CD4-positive, alpha-beta T cell treated with Interleukin-17A for 4 hours (primary cell): ENCODE measurements at places on chromosomes 1 and 21.

- no peak for DNase-seq
Observed at GRCh38 chr1:87887100-87887499, 558.4 kb downstream of the LMO4 start.

- DNase-seq = no peak
Observed at GRCh38 chr21:44365967-44366585, 12.7 kb downstream of the TRPM2 start.

DNA sequence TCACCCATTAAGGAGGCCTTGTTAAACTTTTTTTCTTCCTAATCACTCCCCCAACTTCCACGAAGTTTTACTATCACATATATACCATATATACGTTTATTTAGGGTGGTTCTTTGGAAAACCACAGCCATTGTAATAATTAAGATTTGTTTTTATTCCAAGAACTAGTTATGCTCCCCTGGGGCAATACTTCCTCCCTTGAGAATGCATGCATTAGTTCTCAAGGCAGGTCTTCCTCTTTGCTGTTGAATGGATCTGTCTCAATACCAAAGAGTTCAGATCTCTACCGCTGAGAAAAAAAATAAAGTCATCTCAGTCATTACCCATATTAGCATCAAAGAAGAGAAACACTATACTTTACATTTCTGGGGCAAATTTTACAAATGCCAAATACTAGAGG lies 567.7 kb upstream of the RGS18 start:
- no peak for DNase-seq

GRCh38 chr1:201019321-201019977 lies 4.1 kb downstream of the KIF21B start:
- peak; percentile 92 for DNase-seq

GRCh38 chr1:226108935-226109828 lies 46.7 kb downstream of the H3-3A start:
- DNase-seq = no peak

- no peak for DNase-seq
Observed at GRCh38 chr1:162772571-162773154, 17.8 kb upstream of the HSD17B7 start.

GRCh38 chr1:81432654-81433109 lies 368.1 kb upstream of the ADGRL2 start:
- DNase-seq = no peak

DNA sequence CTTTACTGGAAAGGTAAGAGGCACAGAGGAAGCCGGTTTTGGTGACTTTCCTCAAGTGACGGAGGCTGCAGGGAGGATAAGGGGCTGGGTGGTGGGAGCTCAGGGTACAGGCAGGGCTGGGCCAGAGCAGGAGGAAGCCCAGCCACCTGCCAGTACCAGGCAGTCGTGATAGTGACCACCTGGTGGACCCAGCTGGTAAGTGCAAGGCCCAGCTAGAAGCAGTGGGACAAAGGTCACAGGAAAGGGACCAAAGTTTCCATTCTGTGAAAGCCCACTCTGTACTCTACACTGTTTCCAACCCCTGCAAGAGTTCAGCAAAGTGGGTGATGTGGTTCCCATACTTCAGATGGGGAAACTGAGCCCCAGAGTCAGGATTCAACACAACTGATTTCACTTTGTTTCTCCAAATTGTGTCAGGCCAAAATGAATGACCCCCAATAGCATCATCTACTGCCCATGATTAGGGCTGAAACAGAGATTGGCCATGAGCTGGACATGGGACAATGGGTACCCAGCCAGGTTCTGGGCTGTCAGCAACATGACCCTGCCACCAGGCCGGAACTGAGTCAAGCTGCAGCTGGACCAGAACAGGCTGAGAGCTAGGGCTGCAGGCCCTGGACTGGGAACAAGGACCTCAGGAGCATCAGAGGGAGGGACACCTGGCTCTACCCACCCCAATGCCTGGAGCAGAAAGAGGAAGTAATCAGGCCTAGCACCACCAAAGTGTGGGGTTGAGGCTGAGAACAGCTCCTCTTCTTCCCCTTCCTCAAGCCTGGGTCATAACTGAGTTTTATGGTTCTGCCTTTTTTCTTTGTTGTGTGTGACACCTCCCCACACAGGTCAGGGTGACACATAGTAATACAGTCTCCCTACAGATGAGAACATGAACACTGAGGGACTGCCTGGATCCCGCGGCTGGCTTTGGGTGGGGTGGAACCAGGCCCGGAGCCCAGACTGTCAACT lies 50.2 kb downstream of the KCNN3 start:
- DNase-seq = peak; percentile 43

GRCh38 chr1:162446946-162447345 lies 35.0 kb upstream of the SH2D1B start:
- no peak for DNase-seq

DNA sequence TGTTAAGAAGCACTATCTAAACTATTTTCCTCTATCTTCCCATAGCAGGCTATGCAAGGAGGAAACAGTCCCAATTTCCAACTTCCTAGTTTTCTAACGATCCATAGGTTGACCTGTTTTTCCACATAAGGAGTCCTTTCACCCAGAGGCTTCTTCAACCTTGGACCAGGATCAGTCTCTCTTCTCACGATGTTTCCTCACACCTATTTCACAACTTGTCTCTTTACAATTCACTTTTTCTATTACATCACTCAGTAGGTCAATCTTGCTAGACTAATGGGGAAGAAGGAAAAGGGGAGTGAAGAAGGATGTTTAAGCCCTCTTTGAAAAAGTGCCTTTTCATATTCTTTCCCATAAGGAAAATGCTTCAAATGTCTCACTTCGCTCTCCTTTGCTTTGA lies 15.9 kb downstream of the PALMD start:
- DNase-seq = no peak

GRCh38 chr1:16972189-16972895 lies 8.1 kb downstream of the MFAP2 start:
- no peak for DNase-seq

GRCh38 chr1:935751-936231 lies 12.1 kb downstream of the SAMD11 start:
- DNase-seq = no peak

DNA sequence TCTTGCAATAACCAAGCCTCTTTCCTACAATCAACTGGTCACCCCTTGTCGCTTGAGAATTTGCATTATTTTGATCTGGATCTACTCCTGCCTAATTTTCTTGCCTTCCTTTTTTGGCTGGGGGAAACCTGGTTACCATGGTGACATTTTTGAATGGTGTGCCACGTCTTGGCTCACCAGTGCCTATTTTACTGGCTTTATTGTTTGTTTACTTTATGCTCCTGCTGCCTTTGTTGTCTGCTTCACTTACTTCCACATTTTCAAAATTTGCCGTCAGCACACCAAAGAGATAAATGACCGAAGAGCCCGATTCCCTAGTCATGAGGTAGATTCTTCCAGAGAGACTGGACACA lies 743 bp downstream of the GPR52 start:
- DNase-seq = no peak

GRCh38 chr21:41610042-41610839 lies 102.3 kb upstream of the TMPRSS2 start:
- no peak for DNase-seq

DNA sequence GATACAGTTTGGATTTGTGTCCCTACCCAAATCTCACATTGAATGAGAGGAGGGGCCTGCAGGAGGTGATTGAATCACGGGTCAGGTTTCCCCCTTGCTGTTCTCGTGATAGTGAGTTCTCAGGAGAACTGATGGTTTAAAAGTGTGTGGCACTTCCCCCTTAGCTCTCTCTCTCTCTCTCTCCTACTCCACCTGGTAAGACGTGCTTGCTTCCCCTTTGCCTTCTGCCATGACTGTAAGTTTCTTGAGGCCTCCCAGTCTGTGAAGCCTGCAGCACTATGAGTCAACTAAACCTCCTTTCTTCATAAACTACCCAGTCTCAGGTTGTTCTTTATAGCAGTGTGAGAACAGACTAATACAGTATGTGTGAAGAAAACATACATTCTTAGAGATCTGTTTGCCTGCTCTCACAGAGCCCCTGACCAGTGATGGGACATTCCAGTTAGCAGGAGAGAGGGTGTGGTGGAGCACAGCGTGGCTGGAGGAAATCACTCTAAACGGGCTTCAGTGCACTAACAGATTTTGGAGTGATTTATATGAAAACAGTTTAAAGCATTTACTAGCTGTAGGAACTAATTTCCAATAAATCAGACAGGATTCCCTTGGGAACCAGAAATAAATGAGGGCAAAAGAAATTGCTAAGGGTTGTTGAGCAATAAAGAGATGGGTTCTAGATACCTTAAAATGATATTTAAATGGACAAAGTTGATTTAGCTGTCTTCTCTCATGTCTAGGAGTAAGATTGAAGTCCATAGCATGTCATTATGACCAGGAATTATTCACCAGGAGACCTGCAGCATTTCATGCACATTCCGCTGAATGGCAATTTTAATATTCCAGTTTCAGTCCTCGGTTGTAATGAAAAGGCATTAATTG lies 411.0 kb downstream of the CAMTA1 start:
- DNase-seq = no peak

DNA sequence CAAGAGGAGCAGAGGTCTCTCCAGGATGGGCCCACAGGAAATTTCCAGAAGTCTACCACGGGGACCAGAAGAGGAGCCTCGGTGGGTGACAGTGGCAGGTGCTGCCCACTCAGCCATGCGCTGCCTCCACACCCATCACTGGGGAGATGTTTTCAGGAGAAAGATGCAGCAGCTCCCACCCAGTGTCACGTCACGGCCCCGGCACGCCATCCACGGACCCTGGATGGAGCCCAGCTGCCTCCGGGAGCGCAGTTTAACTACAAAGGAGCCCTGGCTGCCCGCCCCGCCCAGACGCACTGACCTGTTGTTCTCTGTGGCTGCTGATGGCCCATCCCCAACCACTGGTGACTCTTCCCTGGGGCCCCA lies 6.8 kb downstream of the TSPEAR start:
- DNase-seq = no peak

DNA sequence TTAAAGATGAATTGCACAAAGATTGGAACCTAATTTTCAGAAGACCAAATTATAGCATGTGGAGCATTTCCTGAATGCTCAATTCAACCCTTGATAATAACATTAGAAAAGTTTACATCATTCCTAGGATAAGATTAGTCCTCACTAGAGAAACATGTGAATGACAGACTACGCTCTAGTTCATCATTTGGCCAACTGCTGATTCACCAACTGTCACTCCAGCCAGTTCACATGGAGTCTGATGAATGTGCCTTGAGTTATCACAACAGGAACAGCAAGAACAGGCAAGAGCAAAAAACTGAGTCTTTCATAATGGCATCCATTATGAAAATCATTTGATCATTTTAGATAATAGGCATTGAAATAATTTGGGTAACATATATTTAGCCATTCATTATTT lies 415.9 kb downstream of the PTPRC start:
- DNase-seq = no peak

GRCh38 chr1:110424699-110425611 lies 17.5 kb upstream of the LAMTOR5 start:
- DNase-seq = no peak

GRCh38 chr1:171984262-171984661 lies 143.0 kb downstream of the DNM3 start:
- DNase-seq = no peak

- no peak for DNase-seq
Observed at GRCh38 chr1:42674214-42674613, 8.0 kb upstream of the YBX1 start.

GRCh38 chr1:203250911-203251310 lies 21.4 kb upstream of the CHIT1 start:
- DNase-seq = no peak

GRCh38 chr1:211638246-211638645 lies 37.2 kb downstream of the NEK2 start:
- DNase-seq = no peak

GRCh38 chr21:27085387-27085786 lies 118.5 kb upstream of the ADAMTS5 start:
- DNase-seq = no peak

- no peak for DNase-seq
Observed at GRCh38 chr1:25427696-25428095, 3.0 kb upstream of the MACO1 start.

DNA sequence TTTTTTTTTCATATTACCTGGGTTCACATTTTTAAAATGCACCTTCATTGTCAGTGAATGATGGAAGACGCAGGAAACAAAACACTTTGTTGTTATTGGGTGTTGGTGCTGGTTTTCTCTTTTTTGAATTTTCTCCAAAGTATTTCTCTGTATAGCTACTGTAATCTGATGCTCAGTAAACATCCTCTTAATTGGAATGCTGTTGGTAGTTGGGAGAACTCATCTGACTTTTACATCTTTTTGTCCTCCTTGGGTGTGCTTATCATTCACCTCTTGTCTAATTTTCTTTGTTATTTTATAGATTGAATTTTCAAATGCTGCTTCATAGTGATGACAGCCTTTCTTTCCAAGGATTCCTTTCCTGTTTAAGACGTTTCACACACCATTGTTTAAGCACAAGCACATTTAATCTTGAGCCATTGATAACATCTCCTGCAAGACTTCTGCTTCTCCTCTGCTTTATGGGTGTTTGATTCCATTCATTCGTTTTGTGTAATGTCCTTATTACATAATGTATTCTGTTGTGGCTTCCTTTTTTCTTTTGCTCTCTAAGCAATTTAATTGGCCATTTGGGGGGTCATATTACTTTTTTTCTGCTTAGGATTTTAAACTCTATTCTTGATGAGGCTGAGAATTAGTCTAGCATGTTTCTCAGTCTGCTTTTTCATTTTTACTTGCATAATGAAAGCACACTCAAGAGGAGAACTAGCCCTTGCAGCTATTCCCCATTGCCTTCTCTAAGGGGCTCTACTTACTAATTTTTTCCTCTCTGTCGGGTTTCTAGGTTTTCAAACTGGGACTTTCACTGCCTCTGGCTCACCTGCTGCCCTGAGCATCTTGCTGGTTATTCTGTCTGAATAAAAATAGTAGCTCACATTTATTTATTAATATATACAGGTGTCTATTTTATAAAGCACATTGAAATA lies 42.0 kb upstream of the CD34 start:
- DNase-seq = no peak

DNA sequence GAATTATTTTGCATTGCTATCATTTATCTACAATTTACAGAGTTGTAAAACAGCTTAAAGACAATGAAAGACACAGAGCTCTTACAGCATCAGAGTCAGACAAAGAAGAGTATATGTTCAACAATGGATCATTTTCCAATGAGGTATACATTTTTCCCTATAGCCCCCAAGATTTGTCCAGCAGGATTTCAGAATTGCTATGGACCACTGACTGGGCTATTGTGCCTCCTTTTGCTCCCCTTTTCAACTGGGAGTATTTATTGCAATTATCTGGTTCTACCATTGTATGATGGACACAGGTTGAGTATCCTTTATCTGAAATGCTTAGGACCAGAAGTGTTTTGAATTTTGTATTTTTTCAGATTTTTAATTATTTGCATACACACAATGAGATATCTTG lies 62.5 kb upstream of the DNAH14 start:
- DNase-seq = no peak

GRCh38 chr1:36775716-36776115 lies 258.6 kb downstream of the GRIK3 start:
- DNase-seq = no peak

GRCh38 chr1:26913754-26914619 lies at the start of gene NR0B2:
Gene NR0B2 (minus strand): TSS chr1:26913975. CDS start chr1:26913940, 35 bp downstream.
- no peak for DNase-seq

- DNase-seq = no peak
Observed at GRCh38 chr21:14058566-14058965, 152.2 kb downstream of the LIPI start.

GRCh38 chr1:25673962-25674806 lies 57.6 kb downstream of the MAN1C1 start:
- no peak for DNase-seq
